NCI-H187 treated with DMSO at 0.1 percent for 48 hours (cell line): ENCODE measurements at places on chromosomes 16 and 17.

GRCh38 chr17:38544839-38545209, 60.9 kb downstream of the SRCIN1 start:
- no peak for DNase-seq

GRCh38 chr17:56594320-56595107, 1.0 kb downstream of the NOG start:
- no peak for DNase-seq

DNA sequence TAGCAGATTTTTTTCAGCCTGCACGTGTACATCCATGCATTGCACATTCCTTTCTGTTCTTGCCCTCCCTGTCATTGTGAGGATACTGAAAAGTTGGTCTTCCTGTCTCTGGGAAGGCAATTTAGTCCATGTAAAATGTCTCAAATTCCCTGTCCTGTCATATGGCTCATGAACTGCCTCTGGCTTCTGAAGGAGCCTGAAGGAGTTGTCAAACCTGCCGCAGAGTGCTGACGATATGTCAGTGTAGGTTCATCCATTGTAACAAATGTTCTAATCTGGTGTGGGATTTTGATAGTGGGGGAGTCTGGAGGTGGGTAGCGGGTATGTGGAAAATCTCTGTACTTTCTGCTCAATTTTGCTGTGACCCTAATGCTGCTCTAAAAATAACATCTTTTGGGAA, 59.6 kb downstream of the YPEL2 start:
- DNase-seq, result no peak

- no peak for DNase-seq
Observed at GRCh38 chr16:10693889-10694288, 841 bp downstream of the TEKT5 start.

DNA sequence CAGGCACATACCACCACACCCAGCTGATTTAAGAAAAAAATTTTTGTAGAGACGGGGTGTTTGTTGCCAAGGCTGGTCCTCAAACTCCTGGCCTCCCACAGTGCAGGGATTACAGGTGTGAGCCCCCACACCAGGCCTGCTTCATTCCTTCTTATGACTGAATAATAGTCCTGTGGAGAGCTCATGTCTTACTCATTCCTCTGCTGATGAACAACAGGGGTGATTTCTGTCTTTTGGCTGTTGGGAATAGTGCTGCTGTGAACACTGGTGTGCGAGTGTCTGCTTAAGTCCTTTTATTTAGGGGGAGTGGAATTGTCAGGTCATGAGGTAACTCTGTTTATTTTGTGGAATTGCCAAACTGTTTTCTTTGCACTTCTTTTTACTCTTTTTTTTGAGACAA, 2.7 kb upstream of the CTRB1 start:
- no peak for DNase-seq

DNA sequence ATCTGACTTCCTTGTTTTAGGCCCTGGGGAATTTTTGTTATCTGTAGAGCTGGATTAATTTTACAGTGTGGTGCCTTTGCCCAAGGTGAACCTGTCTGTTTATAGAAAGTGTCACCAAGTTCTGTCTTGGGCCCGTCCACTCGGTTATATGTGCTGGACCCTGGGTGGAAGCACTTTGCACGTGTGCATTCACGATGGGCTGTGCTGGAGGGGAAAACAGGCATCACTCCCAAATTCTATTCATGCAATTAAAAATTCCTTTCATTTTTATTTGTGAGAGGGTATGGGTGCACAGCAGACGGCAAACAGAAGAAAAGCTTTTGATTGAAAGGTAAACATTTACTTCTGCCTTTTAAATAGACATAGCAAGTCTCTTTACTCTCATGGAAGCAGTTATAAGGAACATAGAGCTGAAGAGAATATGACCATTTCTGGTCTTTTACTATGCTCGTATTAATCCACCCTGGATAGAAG, 101.2 kb downstream of the WWOX start:
- no peak for DNase-seq

DNA sequence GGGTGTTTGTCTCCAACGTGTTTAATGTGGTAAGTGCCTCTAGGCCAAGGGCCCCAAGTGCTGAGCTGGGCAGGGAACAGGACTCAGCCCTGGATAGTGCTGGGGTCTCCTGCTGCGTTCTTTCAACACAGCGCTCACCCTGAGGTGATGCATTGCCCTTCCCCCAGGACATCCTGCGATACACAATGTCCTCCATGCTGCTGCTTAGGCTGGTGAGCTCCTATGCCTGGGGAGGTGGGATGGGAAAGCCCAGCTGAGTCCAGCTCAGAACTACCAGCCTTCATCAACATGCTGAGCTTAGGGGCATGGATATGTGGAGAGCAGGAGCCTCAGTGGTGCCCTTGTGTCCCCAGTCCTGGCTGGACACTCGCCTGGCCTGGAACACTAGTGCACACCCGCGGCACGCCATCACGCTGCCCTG, 563 bp downstream of the ZACN start:
- DNase-seq, result no peak
